ENCODE measurements at places on chromosomes 11 and 22.

GRCh38 chr11:12524865-12525264 is 147.5 kb downstream of the PARVA start:
- no peak for DNase-seq

GRCh38 chr22:23431337-23432072 is 148.6 kb downstream of the IGLL1 start:
- DNase-seq: no peak

DNA sequence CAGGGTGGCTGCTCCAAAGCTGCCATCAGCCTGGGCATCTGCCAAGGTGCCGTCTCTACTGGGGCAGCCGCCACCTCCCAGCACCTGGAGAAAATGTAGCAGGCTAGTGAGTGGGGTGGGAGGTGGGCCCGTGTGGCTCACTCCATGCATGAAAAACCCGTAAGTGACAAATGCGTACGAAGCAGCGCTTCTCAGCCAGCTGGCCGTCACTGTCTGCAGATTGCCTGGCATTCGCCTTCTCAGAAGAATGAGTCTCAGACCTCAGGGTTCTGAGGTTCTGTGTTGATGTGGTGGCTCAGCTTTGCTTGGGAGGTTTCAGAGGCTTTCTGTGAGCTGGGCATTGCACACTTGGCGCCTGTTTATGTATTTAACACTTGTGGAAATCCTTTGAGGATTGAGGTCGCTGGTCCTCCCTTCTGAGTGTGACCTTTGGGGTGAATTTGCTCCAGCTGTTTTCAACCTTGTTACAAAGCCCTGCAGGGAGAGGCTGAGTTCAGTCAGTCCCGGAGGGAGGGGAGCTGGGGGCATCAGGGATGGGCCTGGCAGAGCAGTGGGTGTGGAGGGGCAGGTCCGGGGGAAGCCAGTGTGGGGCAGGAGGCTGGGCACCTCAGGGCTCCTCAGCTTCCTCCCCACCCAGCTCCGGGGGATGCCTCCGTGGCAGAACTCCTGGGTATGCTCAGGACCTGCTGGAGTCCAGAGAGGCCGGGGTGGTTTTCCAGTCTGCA is 977.0 kb downstream of the TBC1D22A start:
- no peak for DNase-seq

DNA sequence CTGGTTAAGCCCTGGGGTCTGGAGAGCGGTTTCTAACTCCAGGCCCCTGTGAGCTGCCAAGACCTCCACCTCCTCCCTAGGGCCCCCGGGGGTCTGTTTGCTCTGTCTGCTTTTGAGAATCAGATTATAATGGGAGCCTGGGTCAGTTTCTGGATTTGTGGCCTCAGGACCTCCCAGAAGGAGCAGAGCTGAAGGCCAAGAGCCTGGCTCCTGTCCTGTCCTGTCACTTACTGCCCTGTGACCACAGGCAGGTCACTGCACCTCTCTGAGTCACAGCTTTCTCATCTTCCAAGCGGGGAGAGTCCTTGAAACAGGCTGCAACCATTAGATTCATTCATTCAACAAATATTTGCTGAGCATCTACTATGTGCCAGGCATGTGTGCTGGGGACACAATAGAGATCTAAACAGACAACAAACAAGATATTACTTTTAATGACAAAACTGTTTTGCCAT is 87.3 kb upstream of the FGF3 start:
- DNase-seq: no peak

GRCh38 chr22:44450503-44450902 is 47.5 kb downstream of the RTL6 start:
- no peak for DNase-seq

All from NCI-H1417 (cell line).